ENCODE measurements at places on chromosomes 3 and 15.

GRCh38 chr15:85752491-85752961 lies 42.2 kb downstream of the KLHL25 start:
- no peak for DNase-seq

DNA sequence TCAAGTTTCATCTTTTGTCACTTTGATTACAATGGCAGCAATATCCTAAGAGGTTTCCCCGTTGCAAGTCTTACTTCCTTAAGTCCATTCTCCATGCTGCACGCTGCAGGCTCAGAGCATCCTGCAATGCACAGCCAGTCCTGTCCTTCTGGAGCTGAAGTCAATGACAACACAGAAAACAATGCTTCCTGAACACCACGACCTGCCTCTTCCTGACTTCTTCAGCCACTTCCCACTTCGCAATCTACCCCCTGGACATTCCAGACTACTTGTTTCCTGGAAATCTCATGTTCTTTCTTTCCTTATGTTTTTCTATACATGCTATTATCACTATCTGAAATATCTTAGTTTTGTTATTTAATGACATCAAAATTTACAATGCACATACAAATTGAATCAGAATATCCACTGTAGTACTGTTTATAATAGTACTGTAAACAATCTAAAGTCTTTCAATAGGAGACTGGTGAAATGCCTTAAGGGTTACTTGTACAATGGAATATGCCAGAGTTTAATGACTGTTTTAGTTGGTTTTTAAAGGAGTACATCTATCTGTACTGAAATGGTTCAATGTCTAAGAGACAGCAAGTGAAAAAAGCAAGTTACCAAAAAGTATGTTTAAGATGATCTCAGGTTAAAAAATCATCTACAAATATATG lies 113.7 kb upstream of the PRTG start:
- DNase-seq: no peak

- DNase-seq: no peak
Measured at GRCh38 chr3:127096256-127097071, 96.5 kb upstream of the PRR23E start.

- DNase-seq: no peak
Measured at GRCh38 chr3:128488991-128489673, 3.9 kb downstream of the GATA2 start.

- no peak for DNase-seq
Measured at GRCh38 chr15:64355348-64355943, 527 bp downstream of the CSNK1G1 start.

DNA sequence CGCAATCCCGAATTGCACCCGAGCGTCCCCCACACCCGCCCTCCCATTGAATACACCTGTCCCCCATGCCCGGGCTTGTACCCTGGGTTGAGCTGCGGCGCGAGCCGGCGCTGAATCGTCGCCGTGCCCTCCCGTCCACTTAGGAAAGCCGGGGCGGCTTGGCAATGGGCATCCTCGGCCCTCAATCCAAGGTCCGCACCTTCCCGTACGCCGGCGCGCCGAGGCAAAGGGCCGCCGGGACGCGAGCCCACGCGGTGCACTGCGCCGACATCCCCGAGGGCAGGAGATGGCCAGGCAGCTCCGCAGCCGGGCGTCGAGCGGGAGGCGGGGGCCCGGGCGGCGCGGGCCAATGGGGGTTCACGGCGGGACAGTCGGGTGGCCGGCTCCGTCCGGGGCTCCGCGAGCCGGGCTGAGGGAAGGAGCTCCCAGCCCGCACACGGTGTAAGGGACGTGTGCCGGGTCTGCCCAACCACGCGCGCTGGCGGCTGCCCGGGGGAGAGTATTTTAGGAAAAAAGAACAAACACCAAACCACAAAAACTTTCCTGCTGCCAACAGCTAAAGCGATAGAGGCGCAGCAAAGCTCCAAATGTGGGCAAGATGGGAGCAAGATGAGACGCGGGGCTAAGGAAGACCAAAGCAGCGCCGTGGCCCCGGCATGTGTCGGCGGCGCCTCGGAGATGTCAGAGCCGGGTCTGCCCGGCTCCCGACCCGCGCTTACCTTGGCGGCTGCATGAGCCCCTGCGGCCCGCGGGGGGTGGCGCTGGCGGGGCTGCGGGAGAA lies 621 bp downstream of the RGMA start:
- no peak for DNase-seq

DNA sequence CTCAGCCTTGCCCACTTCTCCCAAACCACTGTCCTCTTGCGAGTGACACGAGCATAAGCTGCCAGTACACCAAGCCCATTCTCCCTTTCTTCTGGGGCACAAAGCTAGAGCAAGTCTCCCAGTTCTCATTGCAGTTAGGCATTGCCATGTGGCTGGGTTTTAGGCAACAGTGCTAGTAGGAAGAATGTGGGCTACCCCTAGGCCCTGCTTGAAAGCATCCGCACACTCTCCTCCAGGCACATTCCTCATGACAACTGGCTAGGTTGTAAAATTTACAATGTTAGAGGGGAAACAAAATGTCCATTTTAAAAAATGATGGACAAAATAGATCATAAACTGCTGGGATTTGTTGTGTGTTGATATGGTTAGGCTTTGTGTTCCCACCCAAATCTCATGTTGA lies 19.7 kb downstream of the ITGB5 start:
- no peak for DNase-seq

DNA sequence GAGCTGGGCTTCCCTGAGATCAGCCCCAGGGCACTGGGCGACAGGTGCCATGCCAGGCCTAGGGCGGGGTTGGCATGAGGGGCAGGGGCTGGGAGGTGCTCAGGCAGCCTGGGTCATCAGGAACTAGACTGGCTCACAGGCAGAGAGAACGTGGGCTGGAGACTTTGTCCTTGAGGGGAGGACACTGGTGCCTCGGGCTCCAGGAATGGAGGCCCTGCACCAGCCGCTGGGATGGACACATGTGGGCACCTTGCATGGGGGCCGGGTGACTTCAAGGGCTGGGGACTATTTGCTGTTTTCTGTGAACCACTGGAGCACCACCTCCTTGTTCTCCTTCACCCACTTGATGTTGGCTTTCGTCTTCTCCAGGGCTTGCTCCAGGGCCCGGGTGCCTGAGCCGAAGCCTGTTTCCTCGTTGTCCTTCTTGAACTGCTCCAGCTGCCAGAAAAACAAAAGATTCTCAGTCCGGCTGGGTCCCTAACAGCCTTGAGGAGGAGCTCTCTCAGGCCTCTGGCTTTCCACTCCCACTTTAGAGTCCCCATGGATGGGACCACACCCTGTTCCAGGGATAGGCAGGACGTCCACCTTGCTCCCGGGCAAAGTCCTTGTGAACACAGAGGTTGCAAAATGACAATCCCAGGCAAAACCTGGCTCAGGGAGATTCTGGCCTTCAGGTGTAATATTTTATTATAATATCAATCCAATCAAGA lies 9.1 kb downstream of the MESP2 start:
- DNase-seq: no peak

DNA sequence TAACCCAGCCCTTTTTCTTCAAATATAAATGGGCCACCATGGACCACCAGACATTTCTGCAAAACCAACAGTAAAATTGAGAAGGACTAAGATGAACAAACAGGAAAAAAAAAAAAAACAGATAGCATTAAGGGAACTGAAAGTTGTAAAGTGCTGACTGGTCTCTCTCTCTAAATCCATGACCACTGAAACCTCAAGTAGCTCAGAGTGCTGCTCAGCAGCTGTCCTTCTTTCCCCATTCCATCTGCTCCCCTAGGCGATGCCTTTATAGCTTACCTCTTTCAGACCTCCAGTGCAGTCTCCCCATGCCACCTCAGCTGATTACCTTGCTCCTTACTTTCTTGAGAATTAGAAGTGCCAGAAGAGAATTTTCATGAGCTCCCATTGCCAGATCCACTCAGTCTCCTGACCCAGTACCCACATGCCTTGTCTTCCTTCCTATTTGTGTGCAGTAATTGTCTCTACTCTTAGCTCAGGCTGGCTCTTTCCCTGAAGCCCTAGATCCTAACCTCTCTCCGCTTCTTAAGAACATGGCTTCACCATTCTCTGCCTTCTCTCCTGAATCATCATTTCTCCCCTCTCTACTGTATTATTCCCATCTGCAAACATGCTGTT lies 23.9 kb upstream of the XIRP1 start:
- no peak for DNase-seq

GRCh38 chr3:120162400-120162799 lies 68.2 kb upstream of the GSK3B start:
- no peak for DNase-seq

DNA sequence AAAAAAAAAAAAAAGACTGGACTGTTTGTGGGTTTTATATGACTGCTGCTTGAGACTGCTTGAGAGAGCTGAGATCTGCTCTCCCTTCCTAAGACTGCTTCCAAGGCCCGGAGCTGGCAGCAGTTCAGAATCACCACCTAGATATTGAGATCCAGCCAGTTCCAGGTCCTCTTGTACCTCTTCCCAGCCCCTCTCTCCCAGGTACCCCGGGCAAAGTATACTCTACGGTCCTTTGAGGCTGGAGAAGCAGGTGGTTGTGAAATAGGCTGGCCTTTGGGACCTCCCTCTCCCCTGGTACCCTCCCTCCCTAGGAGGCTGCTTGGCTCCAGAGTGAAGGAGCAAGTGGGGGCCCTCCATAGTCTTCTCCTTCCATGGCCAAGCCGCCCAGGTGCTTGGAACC lies 12.6 kb upstream of the BAHD1 start:
- DNase-seq: no peak

DNA sequence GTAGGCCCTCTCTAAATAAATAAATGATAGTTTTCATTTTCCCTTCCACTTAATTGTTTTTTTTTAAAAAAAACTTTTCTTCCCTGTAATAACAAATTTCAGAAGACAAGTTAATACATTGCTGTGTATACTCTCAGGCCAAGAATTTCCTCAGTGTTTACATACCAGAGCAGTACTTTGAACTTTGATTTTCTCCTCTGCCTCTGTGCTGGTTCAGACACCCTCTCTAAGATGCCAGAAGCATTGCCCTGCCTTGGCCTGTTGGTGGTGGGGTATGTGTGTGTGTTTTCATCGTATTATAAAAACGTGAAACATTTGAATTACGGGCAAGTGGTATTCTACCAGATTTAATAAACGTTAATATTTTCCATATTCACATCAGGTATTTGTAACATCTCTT lies 70.1 kb downstream of the SMAD3 start:
- DNase-seq: no peak

- no peak for DNase-seq
Measured at GRCh38 chr15:86830304-86830703, 750.6 kb downstream of the AGBL1 start.

GRCh38 chr3:72836923-72837322 lies 11.3 kb downstream of the SHQ1 start:
- DNase-seq: no peak

DNA sequence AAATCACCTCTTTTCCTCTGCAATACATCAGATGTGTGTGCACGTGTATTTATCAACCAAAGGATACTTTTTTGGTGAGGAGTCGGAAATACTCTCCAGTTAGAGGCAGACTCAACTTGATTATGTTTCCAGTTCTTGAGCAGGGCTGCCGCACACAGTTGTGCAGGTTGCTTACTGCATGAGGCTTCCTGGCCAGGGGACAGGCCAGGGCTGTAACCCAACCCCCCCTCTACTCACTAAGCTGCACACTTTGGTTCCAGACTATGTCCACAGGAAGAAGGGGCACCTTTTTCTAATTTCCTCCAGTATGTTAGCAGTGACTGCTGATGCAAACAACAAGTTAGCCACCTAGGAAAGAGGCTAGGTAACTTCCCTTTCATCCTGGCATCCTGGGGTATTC lies 476.9 kb upstream of the TBL1XR1 start:
- DNase-seq: no peak

- no peak for DNase-seq
Measured at GRCh38 chr15:69515926-69516325, 63.3 kb downstream of the RPLP1 start.

DNA sequence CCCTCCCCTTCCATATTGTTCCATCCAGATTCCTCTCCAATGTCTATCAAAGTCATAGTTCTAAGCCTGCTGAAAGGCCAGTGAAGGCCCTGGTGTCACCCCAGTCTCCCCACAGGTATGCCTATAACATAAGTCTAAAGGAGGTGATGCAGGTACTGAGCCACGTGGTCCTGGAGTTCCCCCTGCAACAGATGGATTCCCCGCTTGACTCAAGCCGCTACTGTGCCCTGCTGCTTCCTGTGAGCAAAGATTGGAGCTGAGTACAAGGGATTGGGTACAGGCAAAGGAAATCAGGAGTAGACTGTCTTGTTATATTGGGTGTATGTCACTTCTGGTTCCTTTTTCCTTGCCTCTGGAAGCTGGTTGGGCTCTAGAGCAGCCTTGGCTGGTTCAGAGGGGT lies 8.2 kb downstream of the EIF2B5 start:
- no peak for DNase-seq

DNA sequence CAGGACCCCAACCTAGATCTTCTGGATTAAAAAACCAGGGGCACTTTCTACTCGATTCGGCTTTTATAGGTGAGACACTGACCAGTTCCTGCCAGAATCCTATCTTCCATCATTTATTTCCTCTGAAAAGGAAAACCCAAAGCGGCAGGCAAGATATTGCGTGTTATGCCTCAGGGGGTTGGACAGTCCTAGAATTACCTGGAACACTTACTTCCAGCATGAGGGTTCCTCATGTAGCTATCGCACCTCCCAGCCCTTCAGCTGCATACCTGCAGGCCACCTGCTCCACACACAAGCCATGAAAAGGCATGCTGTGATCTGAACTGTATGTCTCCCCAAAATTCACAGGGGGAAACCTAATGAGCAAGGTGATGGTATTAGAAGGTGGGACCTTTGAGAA lies 58.3 kb upstream of the DLG1 start:
- DNase-seq: no peak

DNA sequence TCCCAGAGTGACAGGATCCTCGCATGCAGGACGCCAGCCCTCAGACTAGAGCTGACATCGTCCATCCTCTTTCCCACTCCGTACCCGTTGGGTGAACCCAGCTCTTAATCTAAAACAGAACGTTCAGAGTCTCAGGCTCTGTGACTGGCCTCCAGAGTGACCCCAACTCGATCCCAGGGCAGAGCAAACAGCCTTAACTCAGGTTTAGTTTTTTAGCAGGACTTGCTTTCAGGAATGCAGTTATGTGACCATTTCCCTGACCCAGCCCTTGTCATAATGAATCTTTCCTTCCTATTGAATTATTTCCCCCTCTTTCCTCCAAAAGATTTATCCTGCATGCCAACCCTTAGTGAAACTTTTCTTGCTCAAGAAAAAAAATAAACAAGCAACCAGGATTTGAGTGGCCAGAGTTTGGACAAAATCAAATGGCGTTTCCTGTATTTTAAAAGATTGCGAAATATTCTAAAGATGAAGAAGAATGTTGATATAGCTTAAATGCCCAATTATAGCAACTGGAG lies 47.8 kb upstream of the RARB start:
- DNase-seq: no peak

Measured in HFF-Myc (cell line).